ENCODE measurements at places on chromosomes 6 and 20. TPM values are rescaled to one million over a fixed set of nuclear protein-coding genes. Genes with fewer than 3 reads are reported as not detected.
A peak's percentile ranks its signal among the peaks of the same experiment; 100 is the strongest.

DNA sequence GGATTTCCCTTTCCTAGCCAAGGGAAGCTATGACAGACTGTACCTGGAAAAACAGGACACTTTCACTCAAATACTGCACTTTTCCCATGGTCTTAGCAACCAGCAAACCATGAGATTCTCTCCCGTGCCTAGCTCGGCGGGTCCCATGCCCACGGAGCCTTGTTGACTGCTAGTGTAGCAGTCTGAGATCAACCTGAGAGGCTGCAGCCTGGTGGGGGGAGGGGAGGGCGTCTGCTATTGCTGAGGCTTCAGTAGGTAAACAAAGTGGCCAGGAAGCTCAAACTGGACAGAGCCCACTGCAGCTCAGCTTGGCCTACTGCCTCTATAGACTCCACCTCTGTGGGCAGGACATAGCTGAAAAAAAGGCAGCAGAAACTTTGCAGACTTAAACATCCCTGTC is 61.8 kb downstream of the EPM2A start:
- DNase-seq = no peak
- no peaks in the 10 kb centered on the region for H3K4me1 ChIP-seq
- no peak overlapping the region for H3K27ac ChIP-seq
- H3K27me3 ChIP-seq = no peaks in the 10 kb centered on the region
- H3K4me3 ChIP-seq = no peak overlapping the region

DNA sequence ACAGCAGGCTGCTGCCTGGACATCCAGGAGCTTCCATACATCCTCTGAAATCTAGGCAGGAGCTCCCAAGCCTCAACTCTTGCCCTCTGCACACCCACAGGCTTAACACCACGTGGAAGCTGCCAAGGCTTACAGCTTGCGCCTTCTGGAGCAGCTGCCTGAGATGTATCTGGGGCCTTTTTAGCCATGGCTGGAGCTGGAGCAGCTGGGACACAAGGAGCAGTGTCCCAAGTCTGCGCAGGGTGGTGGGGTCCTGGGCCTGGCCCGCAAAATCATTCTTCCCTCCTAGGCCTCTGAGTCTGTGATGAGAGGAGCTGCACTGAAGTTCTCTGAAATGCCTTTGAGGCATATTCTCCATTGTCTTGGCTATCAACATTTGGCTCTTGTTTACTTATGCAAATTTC is 255.0 kb downstream of the DLL1 start:
- H3K27ac ChIP-seq = no peak overlapping the region
- H3K36me3 ChIP-seq = no peaks in the 10 kb centered on the region
- no peaks in the 10 kb centered on the region for H3K4me1 ChIP-seq
- no peaks in the 10 kb centered on the region for H3K27me3 ChIP-seq

DNA sequence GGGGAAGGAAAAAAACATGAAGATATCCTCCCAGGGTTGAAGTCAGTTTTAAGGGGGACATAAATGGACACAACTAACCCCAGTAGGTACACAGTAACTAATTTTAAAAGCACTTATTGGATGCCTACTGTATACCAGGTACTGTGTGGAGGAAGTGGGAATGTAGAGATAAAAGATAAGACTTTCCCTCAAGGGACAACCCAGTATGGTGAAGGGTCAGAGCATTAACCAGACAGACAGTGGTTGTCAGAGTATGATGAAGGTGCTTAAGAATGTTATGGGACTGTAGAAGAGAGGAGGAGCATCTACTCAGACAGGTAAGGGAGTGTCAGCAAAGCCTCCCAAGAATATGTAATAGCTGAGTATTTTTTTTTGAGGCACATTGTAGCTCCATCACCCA is 906 bp downstream of the ABCF1 start:
- no peaks in the 10 kb centered on the region for H3K27me3 ChIP-seq
- peak overlapping the region; percentile 74 for H3K4me3 ChIP-seq
- no peak overlapping the region for H3K27ac ChIP-seq
- peaks cover 26% of the 10 kb centered on the region for H3K4me1 ChIP-seq
- no peak for DNase-seq

- H3K27ac ChIP-seq = peak overlapping the region; percentile 43
- H3K4me1 ChIP-seq = no peaks in the 10 kb centered on the region
- H3K4me3 ChIP-seq = no peak overlapping the region
- H3K36me3 ChIP-seq = no peaks in the 10 kb centered on the region
- H3K27me3 ChIP-seq = no peaks in the 10 kb centered on the region
These were observed 191.3 kb downstream of the MTFR2 start for GRCh38 chr6:136058852-136059251.

The NUS1 gene
- 22.0 TPM for polyA plus RNA-seq

DNA sequence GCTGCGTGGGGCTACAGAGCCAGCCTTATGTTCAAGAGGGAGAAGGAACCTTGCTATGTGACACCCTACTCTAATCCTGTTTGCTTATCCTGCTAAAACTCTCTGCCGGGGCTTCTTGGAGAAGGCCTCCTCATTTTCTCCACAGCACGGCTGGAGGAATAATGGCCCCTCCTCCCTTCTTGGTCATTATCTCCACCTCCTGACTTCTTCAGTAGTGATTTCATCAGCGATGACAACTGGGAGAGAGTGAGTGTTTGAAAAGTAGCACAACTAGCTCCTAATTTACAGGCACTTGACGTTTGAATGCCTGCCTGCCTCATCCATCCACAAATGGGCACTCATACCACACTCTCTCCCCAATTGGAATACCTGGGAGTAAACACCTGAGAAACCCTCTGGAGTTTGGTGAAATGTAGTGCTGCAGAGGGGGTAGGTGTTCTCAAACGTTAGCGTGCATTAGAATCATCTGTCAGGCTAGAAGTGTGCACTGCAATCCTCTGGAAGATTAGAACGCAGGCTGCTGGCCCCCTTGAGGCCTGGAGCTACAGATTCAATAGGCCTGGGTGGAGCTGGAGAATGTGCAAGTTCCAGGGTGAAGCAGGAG is 148.5 kb downstream of the FOXC1 start:
- no peaks in the 10 kb centered on the region for H3K36me3 ChIP-seq
- DNase-seq = no peak

Data from heart left ventricle (tissue), 16 donors.